ENCODE measurements at places on chromosomes 6 and 20.
A peak's percentile ranks its signal among the peaks of the same experiment; 100 is the strongest.

DNA sequence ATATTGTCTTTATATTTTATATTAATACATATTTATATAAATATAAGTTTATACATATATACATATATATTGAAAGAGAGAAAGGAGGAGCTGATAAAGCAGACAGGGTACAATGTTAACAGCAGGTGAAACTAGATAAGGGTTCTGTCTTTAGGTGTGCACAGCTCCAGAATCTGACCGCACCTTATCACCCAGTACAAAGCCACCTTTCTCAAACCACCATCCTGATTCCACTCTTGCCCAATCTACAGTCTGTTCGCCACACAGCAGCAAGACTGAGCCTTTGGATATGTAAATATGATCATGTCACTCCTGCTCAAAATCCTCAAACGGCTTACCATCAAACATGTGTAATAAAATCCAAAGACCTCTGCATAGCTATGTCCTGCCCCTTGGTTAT, 34.7 kb upstream of the ASCC3 start:
- DNase-seq: no peak

- DNase-seq: no peak
Measured at GRCh38 chr20:58570204-58570859, 55.1 kb upstream of the APCDD1L start.

DNA sequence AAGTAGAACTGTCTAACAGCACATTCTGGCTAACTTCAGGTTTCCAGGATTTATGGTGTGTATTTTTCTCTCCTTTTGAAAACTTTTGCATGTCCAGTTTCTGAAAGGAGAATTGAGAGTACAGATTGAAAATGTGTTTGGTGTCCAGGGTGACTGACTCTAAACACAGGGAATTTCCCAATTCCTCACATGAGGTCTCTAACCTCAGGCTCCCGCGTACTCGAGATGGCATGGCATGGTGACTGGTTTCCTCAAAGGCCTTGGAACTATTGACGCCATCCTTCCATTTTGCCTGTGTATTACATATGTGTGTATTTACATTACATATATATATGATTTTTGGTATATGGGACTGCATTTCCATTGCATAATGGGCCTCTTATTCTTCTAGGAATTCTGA, 52.5 kb downstream of the PRND start:
- DNase-seq: no peak

- no peak for DNase-seq
Measured at GRCh38 chr6:127173156-127173940, 54.9 kb downstream of the RSPO3 start.

- DNase-seq: no peak
Measured at GRCh38 chr6:31158863-31159855, 770 bp downstream of the TCF19 start.

- DNase-seq: no peak
Measured at GRCh38 chr20:60092729-60093128, 134.5 kb downstream of the CDH26 start.

- DNase-seq: no peak
Measured at GRCh38 chr6:4676016-4676415, 100.2 kb upstream of the CDYL start.

GRCh38 chr6:2807342-2808090, 34.1 kb downstream of the SERPINB1 start:
- no peak for DNase-seq

DNA sequence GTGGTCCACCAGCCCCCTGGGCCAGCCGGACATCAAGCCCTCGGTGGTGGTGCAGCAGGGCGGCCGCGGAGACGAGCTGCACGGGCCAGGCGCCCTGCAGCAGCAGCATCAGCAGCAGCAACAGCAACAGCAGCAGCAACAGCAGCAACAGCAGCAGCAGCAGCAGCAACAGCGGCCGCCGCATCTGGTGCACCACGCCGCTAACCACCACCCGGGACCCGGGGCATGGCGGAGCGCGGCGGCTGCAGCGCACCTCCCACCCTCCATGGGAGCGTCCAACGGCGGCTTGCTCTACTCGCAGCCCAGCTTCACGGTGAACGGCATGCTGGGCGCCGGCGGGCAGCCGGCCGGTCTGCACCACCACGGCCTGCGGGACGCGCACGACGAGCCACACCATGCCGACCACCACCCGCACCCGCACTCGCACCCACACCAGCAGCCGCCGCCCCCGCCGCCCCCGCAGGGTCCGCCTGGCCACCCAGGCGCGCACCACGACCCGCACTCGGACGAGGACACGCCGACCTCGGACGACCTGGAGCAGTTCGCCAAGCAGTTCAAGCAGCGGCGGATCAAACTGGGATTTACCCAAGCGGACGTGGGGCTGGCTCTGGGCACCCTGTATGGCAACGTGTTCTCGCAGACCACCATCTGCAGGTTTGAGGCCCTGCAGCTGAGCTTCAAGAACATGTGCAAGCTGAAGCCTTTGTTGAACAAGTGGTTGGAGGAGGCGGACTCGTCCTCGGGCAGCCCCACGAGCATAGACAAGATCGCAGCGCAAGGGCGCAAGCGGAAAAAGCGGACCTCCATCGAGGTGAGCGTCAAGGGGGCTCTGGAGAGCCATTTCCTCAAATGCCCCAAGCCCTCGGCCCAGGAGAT, 1.0 kb downstream of the POU3F2 start:
- peak; percentile 77 for DNase-seq

DNA sequence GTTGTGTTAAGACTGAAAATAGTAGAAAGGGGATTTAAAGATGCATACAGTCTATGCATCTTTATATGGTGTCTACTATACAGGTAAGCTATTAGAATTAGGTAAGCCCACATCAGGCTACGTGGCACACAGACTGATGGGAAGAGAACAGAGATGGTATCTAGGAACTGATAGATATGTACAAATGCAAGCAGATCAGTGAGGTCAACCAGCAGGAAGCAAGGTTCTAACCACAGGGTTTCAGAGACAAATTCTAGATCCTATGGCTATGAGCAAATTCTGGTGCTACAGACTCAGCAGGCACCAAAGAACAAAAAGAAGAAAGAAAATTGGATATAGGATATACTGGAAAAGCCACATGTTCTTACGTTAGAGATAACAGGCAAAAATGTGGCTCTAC, 110.6 kb downstream of the TRDN start:
- DNase-seq: no peak

- DNase-seq: no peak
Measured at GRCh38 chr20:22576733-22577514, 7.4 kb downstream of the FOXA2 start.

Measured in suprapubic skin (tissue), 4 donors.